ENCODE measurements at places on chromosomes 3 and 15.

- DNase-seq, result no peak
These were observed 3.5 kb upstream of the CHST14 start for GRCh38 chr15:40467261-40467615.

DNA sequence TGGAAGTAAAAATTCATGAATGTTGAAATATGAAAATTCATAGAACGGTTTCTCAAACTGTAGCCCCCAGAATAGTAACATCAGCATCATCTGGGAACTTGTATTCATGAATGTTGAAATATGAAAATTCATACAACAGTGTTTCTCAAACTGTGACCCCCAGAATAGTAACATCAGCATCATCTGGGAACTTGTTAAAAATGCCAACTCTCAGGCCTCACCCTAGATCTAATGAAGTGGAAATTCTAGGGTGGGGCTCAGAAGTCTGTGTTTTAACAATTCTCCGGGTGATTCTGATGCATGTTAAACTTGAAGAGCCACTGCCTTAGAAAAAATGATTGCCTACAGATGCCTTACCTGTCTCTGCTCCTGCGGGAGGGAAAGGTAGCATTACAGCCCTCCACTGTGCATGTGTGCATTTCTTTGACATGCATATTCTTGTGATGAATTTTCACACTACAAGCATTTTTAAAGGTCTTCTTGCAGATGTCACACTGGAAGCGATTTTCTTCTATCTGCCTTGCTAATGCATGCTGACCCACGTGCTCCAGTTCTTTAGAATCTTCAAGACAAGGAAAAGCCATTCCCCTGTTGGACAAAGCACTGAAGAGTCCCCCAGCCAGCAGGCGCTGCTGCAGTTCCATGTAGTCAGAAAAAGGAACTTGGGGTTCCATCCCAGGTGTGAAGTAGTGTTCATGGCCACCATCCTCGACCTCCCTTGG, 21.7 kb downstream of the BNC1 start:
- DNase-seq, result no peak

- no peak for DNase-seq
These were observed 250.5 kb downstream of the ADAMTSL3 start for GRCh38 chr15:83904107-83905040.

DNA sequence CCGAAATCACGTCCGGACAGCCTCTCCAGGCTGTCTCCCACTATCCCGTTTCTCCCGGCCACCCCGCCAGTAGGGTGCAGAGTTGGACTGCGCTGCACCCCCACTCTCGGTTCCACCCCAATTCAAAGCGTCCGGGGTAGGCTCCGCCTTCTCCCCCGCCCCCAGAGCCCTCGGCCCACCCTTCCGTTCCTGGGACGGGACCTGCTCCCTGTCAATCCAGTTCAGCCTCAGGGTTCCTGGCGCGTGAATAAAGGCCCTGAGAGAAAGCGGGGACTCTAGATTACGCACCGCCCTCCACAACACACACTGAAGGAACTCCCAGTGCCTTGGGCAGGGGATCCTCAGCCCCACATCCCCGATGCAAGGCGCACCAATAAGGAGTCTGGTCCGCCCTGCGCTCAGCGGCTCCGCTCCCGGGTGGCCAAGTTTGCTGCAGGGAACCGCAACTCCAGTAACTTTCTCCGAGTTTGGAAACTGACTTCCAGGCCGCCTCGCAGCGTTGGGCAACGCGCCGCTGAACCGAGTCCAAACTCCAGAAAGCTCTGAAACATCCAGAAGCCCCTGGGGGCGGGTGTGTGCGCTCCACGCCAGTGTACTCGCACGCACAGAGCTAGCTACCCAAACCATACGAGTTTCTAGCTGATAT, 1.9 kb downstream of the ADAMTS9 start:
- DNase-seq, result peak; percentile 81

DNA sequence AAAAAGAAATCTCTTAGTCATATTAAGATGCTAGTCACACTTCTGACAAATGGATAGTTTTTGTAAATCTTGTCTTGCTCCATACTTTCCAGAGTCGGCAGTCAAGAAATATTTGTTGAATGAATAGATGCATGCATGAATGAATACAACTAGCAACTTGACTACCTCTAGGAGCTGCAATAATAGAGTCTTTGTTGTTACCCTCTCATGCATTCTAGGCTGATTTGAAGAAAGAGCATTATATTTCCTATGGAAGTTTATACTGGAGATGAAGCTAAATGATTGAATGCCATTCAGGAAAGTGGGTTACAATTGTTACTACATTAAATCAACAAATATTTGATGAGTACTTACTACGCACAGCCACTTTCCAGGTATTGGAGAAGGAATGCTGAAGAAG, 18.1 kb upstream of the TRAT1 start:
- DNase-seq, result no peak

DNA sequence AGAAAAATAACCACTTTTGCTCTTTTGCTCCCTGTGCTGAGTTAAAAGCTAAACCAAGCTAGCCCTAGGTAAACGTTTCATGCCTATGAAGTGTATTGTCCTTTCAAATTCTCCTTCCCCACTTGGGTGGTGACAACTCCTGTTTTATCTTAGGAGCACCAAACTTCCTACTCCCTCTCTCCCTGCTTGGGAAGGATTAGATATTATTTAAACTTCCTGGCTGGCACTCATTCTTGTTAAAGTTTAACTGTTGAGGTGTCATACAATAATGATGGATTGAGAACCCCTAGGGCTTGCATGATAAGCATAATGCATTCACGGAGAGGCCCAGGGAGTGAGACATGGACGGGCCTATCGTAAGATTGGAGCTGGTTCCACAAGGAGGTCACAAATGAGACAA, 29.5 kb downstream of the B4GALT4 start:
- no peak for DNase-seq

DNA sequence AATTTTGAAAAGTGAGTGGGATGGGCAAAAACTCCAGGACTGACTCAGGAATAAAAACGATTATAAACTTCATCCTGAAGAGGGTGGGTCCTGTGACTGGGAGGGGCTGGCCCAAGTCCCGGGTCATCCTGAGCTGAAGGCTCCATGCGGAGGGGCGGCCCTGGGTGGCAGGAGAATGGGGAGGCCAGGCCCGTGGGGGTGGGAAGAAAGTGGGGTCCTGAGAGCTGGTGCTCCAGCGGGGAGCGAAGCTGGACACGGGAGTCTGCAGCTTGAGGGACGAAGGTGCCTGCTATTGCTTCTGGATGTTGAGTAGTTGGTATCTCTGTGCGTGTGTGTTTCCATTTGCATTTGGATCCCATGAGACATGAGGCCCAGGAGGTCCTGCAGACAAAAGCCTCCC, 4.7 kb upstream of the OCA2 start:
- no peak for DNase-seq

- no peak for DNase-seq
These were observed 197.7 kb downstream of the LPP start for GRCh38 chr3:188351648-188352047.

DNA sequence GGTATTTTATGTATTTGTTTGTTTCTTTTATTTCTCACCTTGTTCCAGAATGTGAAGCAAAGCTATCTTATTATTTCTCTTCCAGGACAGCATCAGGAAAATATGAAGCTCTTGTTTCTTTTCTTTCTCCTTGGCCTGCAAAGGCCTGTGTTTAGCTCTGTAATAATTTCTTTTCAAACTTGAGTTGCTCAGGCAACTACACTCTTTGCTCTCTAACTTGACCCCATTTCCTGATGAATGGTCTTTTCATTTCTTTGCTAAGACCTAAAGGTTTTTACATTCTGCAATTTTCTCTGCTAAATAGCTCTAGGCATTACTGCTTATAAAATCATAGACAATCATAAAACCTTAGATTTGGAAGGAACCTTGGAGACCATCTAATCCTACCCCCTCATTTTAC, 26.2 kb upstream of the ZNF770 start:
- DNase-seq, result no peak

GRCh38 chr3:73427048-73427706, 197.6 kb downstream of the PDZRN3 start:
- DNase-seq, result no peak

DNA sequence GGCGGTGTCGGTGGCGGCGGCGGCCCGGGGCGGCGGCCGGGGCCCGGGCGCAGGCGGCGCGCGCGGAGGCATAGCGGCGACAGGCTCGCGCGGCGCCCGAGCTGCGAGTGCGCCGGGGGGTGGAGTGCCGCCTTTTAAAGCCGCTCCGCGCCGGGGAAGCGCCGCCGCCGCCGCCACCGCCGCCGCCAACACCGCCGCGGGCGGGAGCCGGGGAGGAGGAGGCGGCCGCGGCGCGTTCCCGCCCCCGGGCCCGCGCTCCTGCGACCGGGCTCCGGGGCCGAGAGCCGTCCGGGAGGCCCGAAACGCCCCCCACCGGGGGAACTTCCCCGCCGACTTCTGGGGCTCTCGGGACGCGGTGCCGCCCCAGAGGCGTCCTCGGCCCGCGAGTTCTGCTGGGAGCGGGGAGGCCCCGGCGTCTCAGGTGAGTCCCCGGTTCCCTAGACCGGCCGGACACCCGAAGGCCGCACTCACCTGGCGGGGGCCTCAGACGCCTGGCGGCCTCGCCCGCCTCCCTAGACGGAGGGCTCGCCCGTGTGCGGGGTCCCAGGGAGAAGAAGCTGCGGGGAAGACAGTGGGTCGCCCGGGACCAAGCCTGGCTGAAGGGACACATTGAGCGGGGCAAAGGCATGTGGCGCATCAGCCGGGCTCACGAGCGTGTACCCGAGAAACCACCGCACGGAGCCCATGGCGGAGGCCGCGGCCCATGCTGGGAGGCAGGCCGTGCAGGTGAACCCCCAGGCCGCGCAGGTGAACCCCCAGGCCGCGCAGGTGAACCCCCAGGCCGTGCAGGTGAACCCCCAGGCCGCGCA, at the start of gene PCSK6:
Gene PCSK6, minus strand, starts transcription at position 109 of the 809 bp plus-strand sequence. Its CDS starts 37 bp downstream, at position 72.
- DNase-seq, result peak; percentile 28

- DNase-seq, result no peak
These were observed 151.6 kb upstream of the CGNL1 start for GRCh38 chr15:57224664-57225063.

- DNase-seq, result no peak
These were observed 44.5 kb upstream of the FNDC3B start for GRCh38 chr3:171994646-171995428.

DNA sequence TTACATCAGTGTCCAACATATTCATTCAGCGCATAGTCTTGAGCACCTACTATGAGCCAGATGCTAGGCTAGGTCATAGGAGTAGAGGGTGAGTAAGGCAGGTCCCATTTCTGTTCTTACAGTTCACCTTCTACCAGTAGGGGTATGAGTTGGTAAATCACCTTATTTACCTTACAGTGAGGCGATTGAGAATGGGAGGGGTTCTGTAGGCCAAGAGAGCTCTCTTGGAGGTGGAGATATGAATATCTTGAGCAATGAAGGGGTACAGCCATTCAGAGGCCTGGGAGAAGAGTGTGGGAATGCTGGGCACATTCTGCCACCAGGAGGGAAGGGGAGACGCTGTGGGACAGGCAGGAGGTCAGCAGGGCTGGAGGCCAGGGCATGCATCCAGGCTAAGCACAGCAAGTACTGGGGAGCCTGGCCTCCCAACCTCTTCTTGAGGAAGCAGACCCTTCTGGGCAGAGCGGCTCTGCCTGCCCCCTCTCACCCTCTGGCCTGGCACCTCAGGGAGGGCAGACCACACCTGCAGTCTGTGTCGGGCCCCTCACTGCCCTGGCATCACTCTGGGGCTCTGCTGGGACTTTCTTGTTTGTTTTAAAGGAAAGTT, 123.4 kb downstream of the EEFSEC start:
- no peak for DNase-seq

DNA sequence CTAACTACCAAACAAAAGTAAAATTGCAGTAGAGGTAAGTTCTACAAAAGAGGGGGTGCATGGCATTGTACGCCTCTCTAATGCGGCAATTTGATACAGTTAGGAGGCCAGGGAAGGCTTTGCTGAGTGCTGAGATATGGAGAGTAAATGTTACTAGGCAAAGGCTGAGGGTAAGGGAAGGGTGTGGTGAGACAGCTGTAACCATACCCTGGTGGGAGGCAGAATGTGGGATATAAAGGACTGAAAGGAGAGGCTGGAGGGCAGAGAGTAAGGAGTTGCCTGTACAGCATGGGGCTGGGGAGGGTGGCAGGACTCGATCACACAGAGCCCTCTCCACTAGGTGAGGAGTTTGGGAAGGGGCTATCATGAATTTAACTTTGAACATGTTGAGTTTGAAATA, 106.3 kb downstream of the PDCD6IP start:
- DNase-seq, result no peak

DNA sequence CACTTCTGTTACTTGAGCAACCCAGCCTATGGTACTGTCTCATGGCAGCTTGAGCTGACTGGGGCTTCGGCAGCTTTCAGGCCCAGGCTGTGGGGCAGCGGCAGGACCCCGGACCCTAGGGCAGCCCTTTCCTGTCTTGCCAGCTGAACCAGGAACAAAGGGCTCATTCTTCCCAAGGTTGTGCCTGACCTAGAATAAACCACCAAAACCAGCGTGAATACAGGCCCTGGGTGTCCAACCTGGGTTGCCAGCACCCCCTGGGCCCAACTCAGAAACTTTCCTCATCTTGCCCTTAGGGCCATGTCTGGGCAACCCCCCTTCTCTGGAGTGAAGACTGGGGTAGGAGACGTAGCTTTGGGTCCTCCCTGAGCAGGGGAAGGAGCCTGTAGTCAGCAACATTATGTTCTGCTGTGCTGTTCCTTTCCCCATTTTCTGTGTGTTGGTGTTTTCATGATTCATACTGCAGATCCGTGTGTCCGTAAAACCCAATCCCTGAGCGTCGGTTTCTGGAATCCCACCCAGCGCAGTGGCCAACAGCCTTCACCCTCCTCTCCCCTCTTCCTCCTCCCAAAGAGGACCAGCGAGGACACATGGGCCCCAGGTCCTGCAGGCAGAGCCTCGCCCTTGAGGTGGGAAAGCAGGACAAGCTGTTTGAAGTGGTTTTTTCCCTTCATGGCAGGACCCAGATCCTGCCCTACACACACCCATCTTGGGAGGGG, 33.5 kb downstream of the TKT start:
- no peak for DNase-seq

GRCh38 chr3:156552973-156553372, 1.9 kb downstream of the SSR3 start:
- DNase-seq, result no peak

DNA sequence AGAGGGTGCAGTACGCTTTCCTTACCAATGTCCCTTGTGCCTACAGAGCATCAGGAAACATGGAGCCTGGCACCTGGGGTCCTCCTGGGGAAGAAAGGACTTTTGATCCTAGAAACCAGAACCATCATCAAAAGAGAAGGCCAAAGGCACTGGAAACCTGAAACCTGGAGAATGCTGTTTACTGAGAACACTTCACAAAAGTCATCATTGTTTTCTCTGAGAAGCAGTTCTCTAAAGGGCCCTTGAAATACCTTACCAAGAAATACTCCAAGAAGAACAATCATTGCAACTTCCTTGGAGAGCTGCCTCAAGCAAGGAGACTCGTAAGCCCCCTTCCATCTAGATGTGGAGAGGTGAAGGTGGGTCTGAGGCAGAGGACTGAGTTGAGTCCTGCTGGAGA, 66.0 kb downstream of the TLE3 start:
- no peak for DNase-seq

Measured in kidney capillary endothelial cell (primary cell).